Smooth muscle cell of bladder (primary cell): ENCODE measurements at places on chromosomes 6 and 20. TPM values are rescaled to one million over a fixed set of nuclear protein-coding genes. Genes with fewer than 3 reads are reported as not detected.

STX7 gene
- 17.1 and 30.2 TPM in 2 replicates for total RNA-seq

SLC35D3 gene
- total RNA-seq, result not detected in 2 replicates

C6orf15 gene
- not detected in 2 replicates for total RNA-seq

UNC5CL gene
- total RNA-seq, result under 0.01 and 0.09 TPM in 2 replicates

DOK5 gene
- 8.1 and 20.7 TPM in 2 replicates for total RNA-seq

MAP7 gene
- 3.7 and 3.8 TPM in 2 replicates for total RNA-seq

CYP24A1 gene
- 0.28 and 0.85 TPM in 2 replicates for total RNA-seq

C2 gene
- 5.4 and 8.4 TPM in 2 replicates for total RNA-seq

ZC2HC1B gene
- total RNA-seq, result not detected in 2 replicates

RBCK1 gene
- total RNA-seq, result 49.4 and 54.0 TPM in 2 replicates

HLA-DOA gene
- under 0.01 TPM in 1 of 2 replicates, not detected in the other for total RNA-seq

TMEM244 gene
- total RNA-seq, result not detected in 2 replicates

OR12D3 gene
- not detected in 2 replicates for total RNA-seq

C6orf141 gene
- 2.6 and 3.0 TPM in 2 replicates for total RNA-seq

SEC23B gene
- total RNA-seq, result 46.4 and 49.6 TPM in 2 replicates

KCNK5 gene
- not detected in 2 replicates for total RNA-seq

C6orf58 gene
- total RNA-seq, result under 0.01 and 0.09 TPM in 2 replicates

CD83 gene
- 0.57 and 0.92 TPM in 2 replicates for total RNA-seq
